Right lung (tissue), 10 donors: ENCODE measurements at places on chromosomes 2 and 18. TPM values are rescaled to one million over a fixed set of nuclear protein-coding genes. Genes with fewer than 3 reads are reported as not detected.
A peak's percentile ranks its signal among the peaks of the same experiment; 100 is the strongest.

The TYMS gene
- 204 TPM for polyA plus RNA-seq

- DNase-seq, result no peak
Measured at GRCh38 chr2:28178946-28179345, 213.7 kb upstream of the FOSL2 start.

The HRH4 gene
- 0.10 TPM for polyA plus RNA-seq

The DNAH7 gene
- 2.7 TPM for polyA plus RNA-seq

DNA sequence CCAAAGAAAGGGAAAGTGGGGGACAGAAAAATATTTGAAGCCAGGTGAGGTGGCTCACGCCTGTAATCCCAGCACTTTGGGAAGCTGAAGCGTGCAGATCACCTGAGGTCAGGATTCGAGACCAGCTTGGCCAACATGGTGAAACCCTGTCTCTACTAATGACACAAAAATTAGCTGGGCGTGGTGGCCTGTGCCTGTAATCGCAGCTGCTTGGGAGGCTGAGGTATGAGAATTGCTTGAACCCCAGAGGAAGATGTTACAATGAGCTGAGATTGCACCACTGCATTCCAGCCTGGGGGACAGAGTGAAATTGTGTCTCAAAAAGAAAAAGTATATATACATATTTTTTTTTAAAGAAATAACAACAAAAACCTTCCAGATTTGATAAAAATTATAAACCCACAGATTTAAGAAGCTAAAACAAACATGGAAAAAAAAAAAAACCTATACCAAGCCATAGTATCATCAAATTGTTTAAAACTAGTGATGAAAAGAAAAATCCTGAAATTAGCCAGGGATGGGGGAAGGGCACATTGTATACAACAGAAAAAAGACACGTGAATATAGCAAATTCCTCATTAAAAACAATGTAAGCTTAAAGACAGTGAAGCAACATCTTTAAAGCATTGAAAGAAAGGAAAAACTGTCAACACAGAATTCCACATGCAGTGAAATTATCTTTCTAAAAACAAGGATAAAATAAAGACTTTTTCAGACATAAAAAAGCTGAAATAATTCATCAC is 40.4 kb upstream of the MYCN start:
- no peak for DNase-seq

GRCh38 chr2:43609290-43609918 is 13.6 kb upstream of the THADA start:
- no peak for DNase-seq

The WDR43 gene
- 51.0 TPM for polyA plus RNA-seq

GRCh38 chr2:98896416-98896815 is 39.6 kb downstream of the CRACDL start:
- no peak for DNase-seq

GRCh38 chr2:166563894-166564293 is 69.8 kb upstream of the SCN7A start:
- DNase-seq, result no peak

- no peak for DNase-seq
Measured at GRCh38 chr2:46966576-46966975, 51.0 kb upstream of the MCFD2 start.

The IL37 gene
- polyA plus RNA-seq, result 0.21 TPM

DNA sequence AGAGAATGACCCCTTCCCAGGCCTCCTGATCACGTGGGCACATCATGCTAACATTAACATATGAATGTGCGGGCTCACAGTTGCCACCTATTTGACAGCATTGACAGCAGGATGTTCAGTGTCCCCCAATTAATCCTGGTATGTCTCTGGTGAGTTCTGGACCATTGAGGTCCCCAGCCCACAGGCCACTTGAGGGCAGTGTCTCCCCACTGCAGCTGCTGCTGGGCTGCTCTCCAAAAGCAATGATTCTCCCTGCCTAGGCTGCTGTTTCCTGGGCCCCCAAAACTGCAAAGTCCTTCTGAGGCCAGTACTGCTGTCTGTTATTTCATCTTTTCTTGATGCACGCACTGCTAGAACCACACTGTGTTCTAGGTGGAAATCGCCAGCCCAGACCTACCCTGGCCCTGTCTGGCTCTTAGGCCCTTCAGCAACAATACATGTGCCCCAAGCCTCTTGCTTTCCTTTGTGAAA is 52.7 kb upstream of the MAPK4 start:
- peak; percentile 64 for DNase-seq

- no peak for DNase-seq
Measured at GRCh38 chr18:56662063-56662408, 10.9 kb downstream of the WDR7 start.

The ZNF385B gene
- 6.1 TPM for polyA plus RNA-seq

DNA sequence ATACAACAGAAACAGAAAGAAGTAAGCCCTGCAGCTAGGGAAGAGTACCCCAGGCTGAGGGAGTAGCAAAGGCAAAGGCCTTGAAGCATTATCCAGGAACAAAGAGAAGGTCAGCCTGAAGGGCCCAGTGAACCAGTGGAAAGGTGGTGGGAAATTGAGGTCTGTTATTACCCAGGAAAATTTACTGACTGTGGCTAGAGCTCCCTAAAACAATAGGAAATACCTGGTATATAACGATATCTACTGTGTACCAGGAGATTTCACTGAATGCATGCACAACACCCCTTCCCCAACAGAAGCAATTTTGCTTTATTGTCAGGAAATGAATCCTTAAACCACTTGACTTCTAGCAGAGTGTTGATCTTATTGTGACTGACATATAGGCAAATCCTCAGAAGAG is 365.3 kb downstream of the ERBB4 start:
- no peak for DNase-seq

The CD302 gene
- 63.0 TPM for polyA plus RNA-seq

- no peak for DNase-seq
Measured at GRCh38 chr18:25880441-25880840, 210.0 kb downstream of the SS18 start.

- no peak for DNase-seq
Measured at GRCh38 chr2:169190197-169190775, 120.9 kb downstream of the DHRS9 start.

- DNase-seq, result no peak
Measured at GRCh38 chr2:219384859-219385258, 2.9 kb downstream of the DNPEP start.

DNA sequence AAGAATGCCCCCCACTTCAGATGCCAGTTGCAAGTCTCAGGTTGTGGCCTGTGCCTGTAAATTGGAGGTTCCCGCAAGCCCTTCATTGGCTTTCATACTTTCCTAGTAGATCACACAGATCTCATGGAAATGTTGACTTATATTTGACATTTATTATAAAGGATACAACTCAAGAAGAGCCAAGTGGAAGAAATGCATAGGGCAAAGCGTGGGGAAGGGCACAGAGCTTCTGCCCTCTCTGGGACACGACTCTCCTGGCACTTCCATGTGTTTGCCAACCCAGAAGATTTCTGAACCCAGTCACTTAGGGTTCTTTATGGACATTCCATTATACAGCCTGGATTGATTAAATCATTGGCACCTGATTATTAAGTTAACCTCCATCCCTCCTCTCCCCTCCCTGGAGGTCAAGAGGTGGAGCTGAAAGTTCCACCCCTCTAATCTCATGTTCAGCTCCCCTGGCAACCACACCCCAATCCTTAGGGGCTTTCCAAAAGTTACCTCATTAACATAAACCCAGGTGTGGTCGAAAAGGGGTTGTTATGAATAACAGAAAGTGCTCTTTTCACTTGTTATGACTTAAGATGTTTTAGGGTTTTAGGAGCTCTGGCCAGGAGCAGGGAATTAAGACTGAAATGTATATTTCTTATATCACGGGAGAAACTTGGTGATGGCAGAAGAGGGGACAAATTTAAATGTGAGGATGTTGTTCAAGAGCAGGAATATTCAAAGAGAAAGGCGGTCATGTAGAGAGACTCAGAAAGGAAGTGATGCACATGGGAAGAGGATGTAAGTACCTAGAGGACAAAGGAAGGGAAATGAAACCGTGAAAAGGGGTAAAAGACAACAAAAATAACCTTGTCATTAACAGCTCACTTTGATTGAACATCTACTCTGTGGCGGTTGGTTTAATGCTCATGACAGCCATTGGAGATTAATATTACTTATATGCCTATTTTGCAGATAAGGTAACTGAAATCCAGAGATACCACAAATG is 31.8 kb downstream of the SP100 start:
- DNase-seq, result no peak

DNA sequence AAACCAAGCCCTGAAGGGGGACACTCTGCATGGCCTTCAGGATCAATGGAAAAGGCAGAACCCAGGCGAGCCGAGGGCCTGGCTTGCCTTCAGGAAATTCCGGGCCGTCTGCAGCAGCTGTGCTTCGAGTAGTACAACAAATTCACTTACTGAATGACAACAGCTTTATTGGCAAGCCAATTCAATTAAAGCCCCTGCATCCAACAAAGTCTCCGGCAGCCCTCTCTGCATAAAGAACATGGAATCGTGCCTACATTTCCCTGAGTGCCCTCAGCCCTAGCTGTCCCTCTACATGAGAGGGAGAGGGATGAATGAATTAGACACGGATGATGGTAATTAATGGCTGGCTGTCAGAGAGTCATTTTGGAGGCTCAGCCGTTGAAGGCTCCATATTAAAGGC is 189.0 kb downstream of the BCL11A start:
- DNase-seq, result no peak

GRCh38 chr18:74818516-74819175 is 221.0 kb downstream of the ZNF407 start:
- DNase-seq, result no peak

DNA sequence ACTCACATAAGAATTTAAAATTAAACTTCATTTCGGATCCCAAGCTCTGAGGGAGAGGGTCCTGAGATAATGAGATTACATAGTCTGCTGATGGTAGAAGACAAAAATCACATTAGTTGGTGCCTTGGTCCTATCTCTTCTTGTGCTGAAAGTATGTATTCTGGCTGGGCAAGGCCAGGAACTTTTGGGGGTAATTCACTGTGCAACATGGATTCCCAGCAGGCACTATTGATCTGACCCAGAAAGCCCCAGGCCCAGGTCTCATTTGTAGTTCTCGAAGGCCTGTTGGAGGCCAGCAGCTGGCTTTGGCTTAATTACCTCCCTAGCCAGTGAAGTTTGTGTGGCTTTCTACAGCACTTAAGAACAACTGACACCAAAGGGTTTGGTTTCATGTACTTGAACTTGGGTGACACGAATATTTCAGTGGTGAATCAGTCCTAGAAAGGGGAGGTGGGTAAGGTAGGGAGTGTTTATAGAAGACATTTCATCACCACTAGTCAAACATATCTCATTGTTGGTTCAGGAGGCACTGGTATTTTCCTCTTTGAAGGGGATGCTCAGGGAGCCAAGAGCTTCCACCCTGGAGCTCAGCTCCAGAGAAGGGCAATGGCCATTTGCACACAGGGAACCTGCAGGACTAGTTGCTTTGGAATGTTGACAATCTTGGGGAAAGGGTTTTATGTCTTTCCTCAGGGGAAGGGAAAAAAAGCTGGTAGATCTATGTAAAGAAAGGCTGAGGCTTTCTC is 217.8 kb downstream of the OSR1 start:
- DNase-seq, result no peak

DNA sequence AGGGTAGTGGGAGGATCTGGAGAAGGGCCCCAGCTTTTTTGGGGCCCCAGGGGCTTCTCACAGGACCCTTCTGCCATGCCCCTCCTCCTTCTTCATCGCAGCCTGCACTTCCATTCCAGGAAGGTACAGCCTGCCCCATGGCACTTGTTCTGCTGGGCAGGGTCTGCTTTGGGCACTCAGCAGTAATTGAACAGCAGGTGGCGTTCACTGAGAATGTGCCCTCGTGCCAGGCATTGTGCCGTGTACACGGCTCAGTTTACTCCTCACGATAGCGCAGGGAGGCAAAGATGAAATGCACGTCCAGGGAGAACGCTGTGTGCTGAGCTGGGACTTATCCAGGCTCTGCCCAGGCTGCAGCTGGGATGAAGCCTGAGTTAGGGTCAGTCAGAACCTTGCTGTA is 54.8 kb upstream of the ASB18 start:
- DNase-seq, result no peak

DNA sequence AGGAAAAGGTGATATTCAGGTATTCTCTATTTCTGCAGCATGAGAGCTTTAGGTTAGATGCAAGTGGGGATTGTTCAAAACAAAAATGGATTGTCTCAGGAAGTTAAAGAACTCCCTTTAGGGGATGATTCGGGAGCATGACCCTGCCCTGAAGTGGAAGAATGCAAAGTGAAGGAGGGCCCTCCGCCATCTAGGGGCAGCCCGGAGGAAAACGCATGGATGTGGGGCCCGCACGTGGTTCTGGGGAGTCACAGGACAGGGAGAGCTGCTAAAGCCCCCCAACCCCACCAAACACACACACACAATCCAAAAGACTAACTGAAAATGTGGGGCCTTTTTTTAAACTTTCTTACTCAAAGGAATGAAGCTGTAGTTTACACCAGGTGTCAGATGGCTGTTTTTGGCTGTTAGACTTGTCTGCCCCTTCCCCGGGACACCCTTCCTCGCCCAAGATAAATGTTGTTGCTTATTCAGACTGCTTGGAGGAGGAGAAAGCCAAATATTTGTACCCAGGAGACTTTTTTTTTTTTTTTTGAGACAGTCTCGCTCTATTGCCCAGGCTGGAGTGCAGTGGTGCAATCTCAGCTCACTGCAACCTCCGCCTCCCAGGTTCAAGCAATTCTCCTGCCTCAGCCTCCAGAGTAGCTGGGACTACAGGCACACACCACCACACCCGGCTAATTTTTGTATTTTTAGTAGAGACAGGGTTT is 78.8 kb downstream of the HNRNPLL start:
- no peak for DNase-seq

GRCh38 chr2:185222311-185222710 is 516.3 kb upstream of the FSIP2 start:
- DNase-seq, result no peak

The GLB1L gene
- 16.4 TPM for polyA plus RNA-seq

- DNase-seq, result no peak
Measured at GRCh38 chr2:71589763-71590162, 136.4 kb downstream of the DYSF start.

DNA sequence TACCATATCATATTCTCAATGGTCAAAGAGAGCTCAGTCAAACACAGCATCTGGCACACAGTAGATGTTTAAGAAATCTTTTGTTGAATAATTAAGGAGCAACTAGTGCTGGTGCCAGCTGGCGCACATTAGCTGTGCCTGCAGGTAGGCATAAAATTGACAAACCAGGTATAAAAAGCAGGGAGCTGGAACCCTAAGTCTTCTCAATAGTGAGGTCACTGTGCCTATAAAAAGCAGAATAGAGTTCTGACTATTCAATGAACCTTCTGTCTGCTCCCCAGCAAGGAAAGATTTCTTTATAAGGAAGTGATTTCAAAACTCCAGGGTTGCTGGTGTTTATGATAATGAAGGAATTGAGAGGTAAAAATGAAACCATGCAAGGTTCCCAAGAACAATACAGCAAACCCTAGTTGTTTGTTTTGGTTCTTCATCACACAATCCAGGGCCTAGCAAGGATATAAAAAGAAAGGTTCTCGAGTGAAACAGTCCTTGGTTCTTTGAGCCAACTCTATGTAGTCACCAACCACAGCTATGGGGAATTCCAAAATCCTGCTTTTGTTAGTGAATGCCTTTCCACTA is 76.1 kb downstream of the THADA start:
- no peak for DNase-seq
